ENCODE measurements at places on chromosomes 5 and 9. TPM values are rescaled to one million over a fixed set of nuclear protein-coding genes. Genes with fewer than 3 reads are reported as not detected.

DNA sequence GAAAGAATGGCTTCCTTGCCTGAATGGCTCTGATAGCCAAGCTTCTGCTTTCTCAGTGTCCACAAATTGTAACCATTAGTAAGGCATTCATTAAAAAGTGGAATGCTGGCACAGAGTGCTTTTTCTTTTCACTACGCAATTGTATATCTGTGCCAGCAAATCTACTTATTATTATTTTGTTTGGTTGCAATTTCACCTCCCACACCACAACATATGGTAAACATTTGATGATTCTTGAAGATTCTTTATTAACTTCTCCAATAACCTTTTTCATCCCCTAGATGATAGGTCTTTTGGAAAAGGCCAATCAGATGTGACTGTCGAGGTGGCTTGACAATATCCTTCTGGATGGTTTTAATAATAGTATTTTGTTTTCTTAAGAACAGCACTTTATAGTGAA is 234.1 kb downstream of the TMEM38B start:
- DNase-seq, result no peak

DNA sequence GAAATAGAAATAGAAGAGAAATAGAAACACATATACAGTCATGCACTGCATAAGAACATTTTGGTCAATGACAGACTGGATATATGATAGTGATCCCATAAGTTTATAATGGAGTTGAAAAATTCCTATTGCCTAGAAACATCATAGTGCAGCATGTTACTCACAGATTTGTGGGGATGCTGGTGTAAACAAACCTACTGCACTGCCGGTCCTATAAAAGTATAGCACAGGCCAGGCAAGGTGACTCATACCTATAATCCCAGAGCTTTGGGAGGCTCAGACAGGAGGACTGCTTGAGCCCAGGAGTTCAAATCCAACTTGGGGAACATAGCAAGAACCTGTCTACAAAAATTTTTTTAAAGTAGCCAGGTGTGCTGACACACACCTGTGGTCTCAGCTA is 240.6 kb upstream of the MAP3K1 start:
- no peak for DNase-seq

DNA sequence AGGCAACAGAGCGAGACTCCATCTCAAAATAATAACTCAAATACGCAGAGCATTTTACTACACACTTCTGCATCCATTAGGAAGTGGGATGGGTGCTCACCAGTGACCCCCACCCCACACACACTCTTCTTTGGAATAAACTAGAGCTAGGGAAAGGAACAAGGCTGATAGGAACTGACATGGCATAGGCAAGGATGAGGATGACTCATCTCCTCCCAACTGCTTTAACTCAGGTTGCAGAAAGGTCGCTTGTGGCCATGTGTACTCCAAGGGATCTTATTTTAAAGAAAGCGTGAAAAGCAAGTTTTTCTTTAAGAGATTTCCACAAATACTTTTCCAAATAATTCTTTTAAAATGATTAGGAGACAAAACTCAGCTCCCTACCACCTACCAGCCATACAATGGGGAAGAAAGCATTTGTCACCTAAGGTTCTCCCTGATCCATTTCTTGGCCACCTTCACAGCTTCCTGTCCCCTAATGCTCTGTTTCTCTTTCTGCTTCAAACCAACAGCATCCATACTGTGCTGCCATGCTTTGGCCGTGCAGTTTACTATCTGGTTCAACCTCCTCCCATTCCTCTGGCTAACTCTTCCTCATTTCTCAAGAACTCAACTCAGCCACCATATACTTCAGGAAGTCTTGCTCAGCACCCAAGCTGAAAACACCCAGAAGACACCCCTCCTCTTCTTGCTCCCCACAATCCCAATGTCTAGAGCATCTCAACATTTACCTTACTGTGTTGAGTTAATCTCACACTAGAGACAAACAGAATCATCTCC is 211.9 kb downstream of the ACTL7B start:
- DNase-seq, result no peak

DNA sequence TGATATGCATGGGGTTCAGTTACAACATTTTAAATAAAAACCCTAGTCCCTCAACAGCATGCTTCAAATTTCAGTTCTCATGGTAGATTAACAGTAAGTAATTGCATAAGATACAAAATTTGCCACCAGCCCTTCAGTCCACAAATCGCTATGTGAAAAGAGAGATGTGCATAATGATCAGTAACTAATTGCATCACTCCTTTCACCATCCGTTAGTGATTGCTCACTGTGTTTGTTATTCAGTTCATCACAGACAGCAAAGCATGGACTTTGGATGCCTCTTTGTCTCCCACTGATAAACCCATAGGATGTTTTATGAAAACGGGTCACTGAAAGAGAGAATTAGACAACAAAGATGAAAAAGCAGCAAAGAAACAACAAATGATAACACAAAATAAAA is 103.2 kb downstream of the MCTP1 start:
- no peak for DNase-seq

DNA sequence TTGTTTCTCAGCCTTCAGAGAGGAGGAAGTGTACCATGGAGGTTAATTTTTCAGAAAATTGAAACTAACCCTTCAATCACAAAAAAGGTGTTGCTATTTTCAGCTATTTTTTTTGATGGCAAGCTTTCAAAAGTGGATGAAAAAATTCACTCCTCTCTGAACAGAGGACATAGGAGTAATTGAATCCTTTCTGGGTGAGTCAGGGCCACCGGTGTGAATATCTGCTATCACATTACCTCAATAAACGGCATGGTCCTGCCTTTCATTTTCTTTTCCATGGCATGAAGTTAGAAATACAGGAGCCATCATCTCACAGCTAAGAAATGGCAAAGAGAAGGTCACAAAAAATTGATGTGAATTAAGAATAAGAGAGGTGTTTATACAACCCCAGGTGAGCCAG is 90.2 kb upstream of the CCDC112 start:
- no peak for DNase-seq

DNA sequence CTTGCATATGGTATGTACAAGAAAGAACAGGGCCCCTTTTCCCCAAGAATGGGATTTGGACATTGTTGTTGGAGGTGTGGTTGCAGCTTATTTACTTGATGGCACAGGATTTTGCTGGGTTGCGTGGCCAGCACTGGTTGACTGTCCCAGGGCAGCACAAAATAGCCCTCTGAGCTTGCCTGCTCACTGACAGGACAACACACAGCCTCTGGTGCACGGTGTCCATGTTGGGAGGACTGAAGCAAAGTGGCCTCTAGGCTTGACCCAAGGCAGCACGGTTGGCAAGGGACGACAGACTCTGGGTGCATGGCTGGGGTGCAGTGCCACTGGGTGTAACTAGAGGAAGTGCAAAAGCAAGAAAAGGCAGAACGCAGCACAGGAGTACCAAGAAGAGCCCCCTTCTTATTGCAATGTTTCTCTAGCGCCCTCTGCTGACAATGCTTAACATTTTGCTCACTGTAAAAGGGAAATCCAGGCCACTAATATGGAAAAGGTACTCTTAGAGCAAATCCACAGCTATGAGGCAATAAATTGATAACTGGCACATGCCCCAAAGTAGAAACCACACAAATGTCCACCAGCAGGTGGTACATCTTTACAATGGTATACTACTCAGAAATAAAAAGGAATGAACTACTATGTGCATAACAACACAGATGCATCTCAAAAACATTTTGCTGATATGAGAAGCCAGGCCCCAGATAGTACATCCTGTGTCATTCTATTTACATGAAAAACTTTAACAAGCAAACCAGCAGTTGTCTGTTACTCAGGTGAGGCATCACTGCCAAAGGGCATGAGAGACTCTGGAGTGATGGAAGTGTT is 47.4 kb upstream of the BARX1 start:
- peak; percentile 46 for DNase-seq

- DNase-seq, result no peak
These were observed 74.7 kb downstream of the FOXB2 start for GRCh38 chr9:77094150-77094549.

GRCh38 chr5:88979244-88979643 is 96.3 kb upstream of the MEF2C start:
- no peak for DNase-seq

GRCh38 chr5:132293066-132293991 is 865 bp upstream of the SLC22A4 start:
- DNase-seq, result peak; percentile 92

- no peak for DNase-seq
These were observed 61.4 kb upstream of the GLRX start for GRCh38 chr5:95884017-95884325.

DNA sequence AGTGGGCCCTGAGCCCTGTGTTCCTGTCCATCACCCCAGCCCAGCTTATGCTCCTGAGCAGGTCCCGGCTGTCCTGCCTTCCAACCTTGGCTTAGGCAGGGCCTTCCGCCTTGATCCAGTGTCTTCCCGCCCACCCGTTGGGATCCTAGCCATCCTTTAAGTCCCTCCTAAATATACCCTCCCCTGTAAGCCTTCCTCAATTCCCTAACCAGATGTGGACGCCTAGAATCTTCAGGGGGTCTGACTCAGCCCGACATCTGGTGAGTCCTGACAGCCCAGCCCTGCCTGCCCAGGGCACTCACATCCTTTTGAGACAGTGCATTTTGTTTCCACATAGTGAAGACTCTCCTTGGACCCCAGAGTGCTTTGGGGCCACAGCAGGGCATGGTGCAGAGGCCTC is 23.7 kb downstream of the SLC6A7 start:
- DNase-seq, result no peak

DNA sequence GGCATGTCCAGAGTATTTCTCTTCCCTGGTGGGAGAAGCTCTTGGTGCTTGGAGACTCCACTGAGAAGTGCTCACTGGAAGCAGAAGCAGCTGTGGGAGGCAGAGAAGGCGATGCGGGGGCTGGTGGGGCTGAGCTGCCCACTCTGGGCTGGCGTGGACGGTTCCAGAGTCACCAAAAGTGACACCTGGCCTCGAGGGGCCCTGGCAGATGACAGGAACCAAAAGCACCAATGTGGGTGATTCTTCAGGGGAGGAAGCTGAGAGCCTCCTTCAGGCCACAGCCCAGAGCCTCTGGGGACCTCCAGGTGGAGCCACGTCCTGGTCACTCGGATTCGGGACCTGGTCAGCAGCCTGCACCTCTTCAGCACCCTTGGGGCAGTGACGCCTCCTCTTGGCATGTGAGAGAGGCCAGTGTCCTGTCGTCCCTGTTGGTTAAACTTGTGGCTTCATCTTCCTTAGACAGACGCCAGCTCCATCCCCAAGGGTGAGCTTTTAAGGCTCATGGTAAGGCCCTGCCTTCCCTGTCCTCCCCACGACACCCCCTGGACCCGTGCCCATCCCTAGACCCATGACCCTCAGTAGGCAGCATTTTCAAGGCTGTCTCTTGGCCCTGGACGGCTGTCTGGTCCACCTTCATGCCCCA is 78.7 kb upstream of the IRX4 start:
- no peak for DNase-seq

- DNase-seq, result no peak
These were observed 377.5 kb downstream of the MED10 start for GRCh38 chr5:6000867-6001266.

DNA sequence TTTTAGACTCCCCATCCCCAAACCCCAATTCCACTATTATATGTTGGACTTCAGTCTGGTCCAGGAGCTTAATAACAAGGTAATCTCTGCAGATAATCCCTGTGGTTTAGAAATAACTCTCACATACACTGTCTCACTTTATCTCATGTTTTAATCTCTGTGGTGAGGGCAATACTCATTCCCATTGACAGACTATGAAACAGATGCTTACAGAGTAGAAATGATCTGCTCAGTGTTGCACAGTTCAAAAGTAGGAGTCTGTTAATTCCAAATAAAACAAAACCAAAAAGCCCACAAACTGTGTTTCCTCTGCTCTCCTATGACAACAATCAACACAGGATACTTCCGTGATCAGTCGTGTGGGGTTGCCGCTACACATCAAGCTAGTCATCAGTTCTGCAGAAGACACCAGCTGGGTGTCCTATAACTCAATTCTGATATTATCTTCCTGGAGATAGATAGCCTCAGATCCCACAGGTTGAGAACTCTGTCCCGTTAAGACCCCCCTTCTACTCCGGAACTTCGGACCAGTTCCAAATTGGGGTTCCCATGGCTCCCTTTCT is 26.3 kb upstream of the FANCC start:
- no peak for DNase-seq

DNA sequence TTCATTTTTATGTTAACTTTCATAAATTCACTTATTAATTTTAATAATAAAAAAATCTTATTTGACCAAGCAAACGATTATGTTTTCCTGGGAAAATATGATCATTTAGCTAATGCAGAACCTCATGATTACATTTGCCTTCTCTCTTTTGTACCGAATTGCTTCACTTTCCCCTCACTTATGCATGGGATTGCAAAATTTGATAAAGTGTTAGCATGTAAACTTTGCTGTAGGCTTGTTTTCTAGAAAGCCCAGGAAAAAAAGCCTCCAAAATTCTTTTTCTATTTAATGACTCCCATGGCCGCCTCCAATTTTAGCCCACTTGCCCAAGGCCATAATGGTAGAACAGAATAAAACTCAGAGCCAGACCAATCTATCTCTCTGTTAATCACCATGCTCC is 82.8 kb upstream of the FBXL7 start:
- no peak for DNase-seq

DNA sequence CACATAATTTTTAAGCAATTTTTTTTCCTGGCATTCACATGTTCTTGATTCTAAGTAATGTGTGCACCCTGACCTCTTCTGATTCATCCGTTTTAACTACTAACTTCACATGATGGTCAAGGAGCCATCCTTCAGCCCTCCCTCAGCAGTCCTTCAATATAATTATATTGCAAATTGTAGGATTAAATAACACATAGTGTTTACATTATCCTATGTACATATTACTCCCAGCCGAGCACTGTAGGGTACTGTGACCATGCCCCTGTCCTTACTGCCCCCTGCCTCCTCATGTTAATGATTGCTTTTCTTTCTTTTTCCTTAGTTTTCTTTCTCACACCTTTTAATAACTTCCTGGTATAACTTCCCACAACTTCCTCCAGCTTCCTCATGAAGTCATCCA is 96.3 kb upstream of the FANCC start:
- DNase-seq, result no peak

GRCh38 chr5:15493501-15493900 is 6.5 kb upstream of the FBXL7 start:
- no peak for DNase-seq

DNA sequence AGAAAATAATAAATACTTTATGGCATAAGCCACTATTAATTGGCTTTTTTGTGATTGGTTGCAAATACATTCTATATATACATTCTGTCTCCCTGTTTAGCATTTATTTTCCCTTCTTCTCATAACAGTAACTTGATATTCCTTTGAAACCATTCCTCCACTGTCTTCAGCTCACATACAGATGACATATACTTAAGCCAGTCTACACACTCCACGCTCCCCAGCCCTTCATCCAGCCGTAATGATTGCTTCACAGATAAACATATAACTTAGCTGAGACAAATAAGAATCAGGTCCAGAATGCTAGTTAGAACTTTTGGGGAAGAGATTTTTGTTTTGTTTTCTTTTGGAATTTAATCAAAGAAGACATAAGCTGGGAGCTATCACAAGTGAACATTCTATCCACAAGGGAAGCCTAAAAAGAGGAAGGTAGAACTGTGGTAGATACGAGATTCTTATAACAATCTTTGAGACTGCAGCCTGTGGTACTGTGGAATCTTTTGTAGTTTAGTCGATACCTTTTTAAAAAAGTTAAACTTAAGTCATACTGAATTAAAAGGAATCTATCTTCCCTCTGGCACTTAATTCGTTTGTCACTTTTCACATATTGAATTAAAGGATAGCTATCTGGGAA is 365.1 kb upstream of the PRR16 start:
- DNase-seq, result no peak

The FREM1 gene
- polyA plus RNA-seq, result 0.60 TPM

The MEIKIN gene
- polyA plus RNA-seq, result not detected

The SPATA31D4 gene
- not detected for polyA plus RNA-seq

The NMRK1 gene
- polyA plus RNA-seq, result 9.7 TPM

The FBXO4 gene
- 2.9 TPM for polyA plus RNA-seq

The TTC16 gene
- 0.05 TPM for polyA plus RNA-seq

The IFNK gene
- not detected for polyA plus RNA-seq
